ENCODE measurements at places on chromosomes 3 and 15.

DNA sequence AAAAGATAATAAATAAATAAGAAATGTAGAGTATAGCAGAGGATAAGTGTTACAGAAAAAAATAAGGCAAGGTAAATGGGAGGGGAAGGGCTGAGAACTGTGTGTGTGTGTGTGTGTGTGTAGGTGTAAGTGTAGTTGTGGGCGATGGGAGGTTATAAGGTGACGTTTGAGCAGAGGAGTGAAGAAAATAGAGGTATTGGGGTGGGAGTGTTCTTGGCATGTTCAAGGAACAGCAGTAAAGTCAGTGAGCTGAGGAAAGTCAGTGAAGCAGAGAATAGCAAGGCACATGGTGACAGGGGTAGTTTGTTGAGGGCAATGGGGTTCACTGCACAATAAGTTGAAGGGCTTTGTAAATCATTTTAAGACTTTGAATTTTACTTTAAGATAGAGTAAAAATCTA, 30.9 kb upstream of the ZNF148 start:
- DNase-seq = no peak

- no peak for DNase-seq
These were observed 486 bp downstream of the CDIN1 start for GRCh38 chr15:36579792-36580431.

GRCh38 chr15:47813748-47814384, 96.6 kb downstream of the SEMA6D start:
- no peak for DNase-seq

DNA sequence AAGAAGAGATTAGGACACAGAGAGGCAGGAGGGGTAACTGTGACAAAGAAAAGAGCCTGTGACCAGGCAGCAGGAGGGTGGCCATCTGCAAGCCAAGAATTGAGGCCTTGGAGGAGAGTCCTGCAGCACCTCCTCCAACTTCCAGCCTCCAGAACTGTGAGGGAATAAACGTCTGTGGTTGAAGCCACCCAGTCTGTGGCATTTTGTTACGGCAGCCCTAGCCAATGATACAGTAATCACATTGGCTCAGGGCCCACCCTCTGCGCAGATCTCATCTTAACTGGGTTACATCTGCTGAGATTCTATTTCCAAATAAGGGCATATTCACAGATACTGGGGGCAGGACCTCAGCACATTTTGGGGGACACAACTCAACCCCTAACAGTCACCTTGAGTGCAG, 11.3 kb downstream of the SELENOS start:
- no peak for DNase-seq

GRCh38 chr3:34793057-34793456, 846.3 kb upstream of the ARPP21 start:
- DNase-seq = no peak

GRCh38 chr3:117853923-117854668, 1144.5 kb downstream of the TUSC7 start:
- no peak for DNase-seq
